ENCODE measurements at places on chromosomes 7 and 10.

DNA sequence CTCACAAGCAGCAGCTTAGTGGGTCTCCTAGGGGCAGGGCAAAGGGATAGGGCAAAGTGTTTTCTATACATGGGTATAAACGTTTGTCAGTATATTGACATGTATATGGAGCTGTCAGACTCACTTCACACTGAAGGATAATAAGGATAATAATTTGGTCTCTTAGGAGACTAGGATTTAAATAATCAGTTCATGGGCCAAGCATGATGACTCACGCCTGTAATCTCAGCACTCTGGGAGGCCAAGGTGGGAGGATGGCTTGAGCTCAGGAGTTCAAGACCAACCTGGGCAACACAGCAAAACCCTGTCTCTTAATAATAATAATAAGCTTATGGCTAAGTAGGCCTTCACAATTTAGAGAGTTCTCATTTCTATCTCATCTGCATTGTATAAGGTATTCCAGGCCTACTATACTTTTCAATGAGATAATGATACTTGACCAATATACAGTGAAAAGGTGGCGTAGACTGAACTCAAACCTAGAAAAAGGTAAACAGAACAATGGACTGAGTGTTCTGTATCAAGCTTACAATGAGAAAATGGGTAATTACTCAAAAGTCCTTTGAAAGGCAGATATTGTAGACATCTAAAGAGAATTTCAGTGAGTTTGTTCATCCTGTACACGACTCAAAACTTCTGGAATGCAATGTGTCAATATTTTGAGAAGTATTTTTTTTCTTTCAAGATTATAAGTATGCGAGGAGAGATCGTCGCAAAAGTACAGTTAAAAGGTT, 7.0 kb downstream of the GSAP start:
- no peak for DNase-seq

DNA sequence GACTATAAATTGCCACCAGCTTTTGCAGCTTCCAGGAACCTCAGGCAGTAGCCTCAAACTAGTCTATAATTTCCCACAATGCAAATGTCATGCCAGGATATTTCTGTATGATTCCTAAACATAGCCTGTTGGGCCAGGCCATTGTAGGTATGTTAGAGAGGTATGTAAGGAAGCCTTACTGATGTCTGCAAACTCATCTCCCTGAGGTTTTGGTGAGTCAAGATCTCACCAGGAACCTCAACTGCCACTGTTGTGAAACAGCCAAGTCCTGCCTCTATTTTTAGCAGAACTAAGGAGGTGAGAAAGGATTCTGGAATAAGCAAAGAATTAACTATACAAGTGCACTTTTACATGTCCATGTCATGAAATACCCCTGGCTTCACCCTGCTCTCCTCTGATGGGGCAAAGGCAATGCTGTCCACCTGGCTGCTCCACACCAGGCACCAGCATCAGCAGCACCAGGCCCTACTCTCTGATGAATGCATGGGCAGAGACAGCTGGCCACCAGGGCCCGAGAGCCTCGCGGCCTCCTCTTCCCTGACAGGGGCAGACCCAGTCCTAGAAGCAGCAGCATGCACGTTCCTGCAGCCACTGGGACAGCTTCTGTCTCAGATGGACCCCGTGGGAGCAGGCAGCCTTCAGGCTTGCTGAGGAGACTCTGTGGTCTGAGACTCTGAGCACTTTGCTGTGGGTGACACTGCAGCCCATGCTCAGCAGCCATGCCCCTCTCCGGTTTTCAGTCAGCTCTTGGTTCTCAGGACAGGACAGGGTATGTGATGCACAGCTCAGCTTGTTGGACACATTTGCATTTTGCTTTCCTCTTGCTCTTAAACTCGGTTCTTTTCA, 147.3 kb downstream of the ZMYND11 start:
- DNase-seq = no peak

DNA sequence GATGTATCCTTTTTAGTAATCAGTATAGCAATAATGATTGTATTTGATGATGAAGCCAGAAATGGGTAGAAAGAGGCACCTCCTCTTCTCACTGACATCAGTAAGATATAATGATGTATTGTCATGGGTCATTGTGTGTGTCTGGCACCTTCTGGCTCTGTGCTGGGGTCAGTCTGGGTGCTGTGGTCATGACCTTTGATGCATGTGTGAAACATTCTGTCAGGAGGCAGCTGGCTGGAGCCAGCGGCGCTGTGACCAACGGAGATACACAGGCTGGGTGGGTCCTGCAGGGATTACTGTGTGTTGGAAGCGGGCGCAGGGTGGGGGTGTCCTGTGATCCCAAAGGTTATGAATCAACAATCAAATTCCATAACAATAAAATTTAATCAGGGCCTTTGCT, 35.2 kb downstream of the EEPD1 start:
- DNase-seq = no peak

DNA sequence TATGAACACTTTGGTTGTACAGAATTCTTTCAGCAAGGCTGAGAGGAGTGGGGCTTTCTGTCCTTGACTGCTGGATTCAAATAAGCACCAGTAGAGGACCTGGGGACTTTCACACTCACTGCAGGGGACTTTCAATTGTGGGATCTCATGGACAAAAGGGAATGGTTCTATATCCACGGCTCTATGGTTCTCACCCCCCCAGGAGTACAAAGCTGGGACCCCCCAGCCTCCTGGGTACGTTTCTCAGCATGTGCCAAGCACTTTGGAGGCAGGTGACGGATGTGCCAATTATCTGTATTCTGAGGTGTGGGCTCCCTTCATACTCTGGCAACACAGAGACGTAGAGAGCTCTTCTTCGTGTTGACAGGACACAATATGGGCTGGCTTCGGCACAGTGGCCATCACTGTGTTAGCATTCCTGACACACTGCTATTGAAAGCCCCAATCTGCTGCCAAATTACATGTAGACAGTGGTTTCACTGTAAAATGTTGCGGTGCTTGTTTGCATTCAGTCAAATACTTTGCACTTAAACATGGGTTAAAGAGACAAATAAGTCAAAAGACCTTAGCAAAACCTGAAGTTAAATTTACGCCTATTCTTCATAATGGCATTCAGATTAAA, 92.7 kb upstream of the SAMD8 start:
- no peak for DNase-seq

GRCh38 chr7:133561396-133561795, 308.5 kb downstream of the EXOC4 start:
- no peak for DNase-seq

DNA sequence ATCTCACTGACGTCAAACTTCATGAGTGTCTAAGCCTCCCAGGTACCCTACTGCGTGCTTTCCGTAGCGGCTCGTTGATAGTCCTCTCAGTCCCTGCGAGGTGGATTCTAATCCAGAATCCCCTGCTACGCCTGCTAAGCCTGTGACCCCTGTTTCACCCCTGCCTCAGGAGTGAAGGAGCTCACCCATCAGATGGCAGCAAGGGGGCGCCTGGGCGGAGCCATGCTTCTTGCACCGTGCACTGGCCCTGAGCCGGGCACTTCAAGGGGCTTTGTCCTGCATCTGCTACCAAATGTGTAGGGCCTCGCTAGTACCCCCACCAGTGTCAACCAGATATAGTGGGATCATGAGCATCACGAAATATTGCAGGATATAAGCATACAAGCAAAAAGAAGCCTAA, 918 bp upstream of the STRA8 start:
- peak; percentile 26 for DNase-seq

- no peak for DNase-seq
Measured at GRCh38 chr7:159280008-159280407, 135.3 kb upstream of the VIPR2 start.

- DNase-seq = no peak
Measured at GRCh38 chr10:58820861-58821751, 308.4 kb downstream of the BICC1 start.

- DNase-seq = peak; percentile 2
Measured at GRCh38 chr10:5094265-5095205, at the start of gene AKR1C3. TSS of gene AKR1C3 (plus strand) at chr10:5094414. CDS start at chr10:5094445, 31 bp downstream.

DNA sequence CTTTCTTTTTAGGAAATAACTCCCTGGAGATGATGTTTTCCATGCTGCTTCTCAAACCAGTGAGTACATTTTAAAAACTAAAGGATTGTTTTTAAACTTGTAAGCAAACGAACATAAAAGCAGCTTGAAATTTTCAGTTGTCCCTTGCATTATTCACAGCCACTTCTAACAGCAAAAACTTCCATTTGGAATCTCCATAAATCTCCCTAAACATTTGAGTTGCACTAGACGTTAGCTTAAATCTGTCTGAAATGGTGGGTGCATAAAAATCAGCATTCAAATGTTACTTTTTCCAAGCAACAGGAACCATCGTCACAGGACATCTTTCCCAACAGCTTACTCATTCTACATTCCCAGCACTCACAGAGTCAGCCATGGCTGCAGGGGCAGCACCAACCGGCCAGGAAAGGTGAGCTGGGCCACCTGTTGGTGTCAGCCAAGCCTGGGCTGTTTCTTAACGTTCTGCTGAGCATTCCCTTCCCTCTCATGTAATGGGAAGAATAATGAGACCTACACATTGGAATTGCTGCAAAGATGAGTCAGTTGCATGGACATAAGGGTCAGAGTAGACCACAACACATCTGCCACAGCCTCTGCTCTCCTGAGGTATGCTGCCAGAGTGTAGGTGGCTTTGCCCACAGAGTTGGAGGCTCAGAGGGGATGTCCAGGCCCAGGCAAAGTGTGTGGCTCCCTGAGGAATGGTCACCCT, 163.2 kb downstream of the TNS3 start:
- no peak for DNase-seq

DNA sequence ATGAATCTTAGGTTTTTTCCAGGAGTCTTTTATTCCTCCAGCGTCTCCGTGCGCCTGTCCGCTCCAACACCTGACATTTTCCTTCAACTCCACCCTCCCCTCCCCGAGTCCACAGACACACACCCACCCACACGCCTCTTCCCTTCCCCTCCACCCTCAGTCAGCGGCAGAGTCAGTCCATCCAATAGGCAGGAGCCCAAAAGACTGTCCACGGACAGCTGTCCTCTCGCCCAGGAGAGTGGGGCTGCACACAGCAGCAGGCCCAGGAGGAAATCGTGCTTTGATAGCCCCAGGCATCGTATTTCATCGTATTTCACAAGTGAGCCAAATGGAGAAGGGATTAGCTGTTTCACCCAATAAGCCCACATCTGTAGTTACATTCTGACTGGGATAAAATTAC, 285.1 kb downstream of the ZEB1 start:
- DNase-seq = no peak

DNA sequence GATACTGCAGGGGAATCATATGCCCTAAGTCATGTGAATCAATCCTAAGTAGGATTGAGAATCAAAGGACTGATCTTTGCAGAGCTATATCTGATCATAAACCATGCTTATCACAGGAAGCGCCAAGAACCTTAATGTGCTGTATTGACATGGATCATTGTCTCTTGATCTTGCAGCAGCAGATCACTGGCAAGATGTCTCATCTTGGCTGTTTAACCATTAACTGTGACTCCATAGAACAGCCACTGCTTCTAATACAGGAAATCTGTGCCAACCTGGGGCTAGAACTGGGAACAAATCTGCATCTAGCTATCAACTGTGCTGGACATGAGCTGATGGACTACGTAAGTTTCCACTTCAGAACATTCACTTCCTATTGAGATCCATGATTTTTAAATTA, 21.6 kb downstream of the ENO4 start:
- no peak for DNase-seq
